ENCODE measurements at places on chromosomes 11 and 22. TPM values are rescaled to one million over a fixed set of nuclear protein-coding genes. Genes with fewer than 3 reads are reported as not detected.

GRCh38 chr11:69003866-69004367, 9.1 kb downstream of the MRGPRF start:
- H3K36me3 ChIP-seq: no peaks in the 10 kb centered on the region
- no peaks in the 10 kb centered on the region for H3K27me3 ChIP-seq
- no peak for DNase-seq
- peaks cover 17% of the 10 kb centered on the region for H3K4me1 ChIP-seq
- no peak overlapping the region for H3K27ac ChIP-seq
- H3K4me3 ChIP-seq: no peak overlapping the region

GRCh38 chr11:77207019-77207485, 79.0 kb downstream of the MYO7A start:
- no peaks in the 10 kb centered on the region for H3K4me1 ChIP-seq
- H3K27ac ChIP-seq: no peak overlapping the region
- DNase-seq: no peak
- no peak overlapping the region for H3K4me3 ChIP-seq
- no peaks in the 10 kb centered on the region for H3K27me3 ChIP-seq

DNA sequence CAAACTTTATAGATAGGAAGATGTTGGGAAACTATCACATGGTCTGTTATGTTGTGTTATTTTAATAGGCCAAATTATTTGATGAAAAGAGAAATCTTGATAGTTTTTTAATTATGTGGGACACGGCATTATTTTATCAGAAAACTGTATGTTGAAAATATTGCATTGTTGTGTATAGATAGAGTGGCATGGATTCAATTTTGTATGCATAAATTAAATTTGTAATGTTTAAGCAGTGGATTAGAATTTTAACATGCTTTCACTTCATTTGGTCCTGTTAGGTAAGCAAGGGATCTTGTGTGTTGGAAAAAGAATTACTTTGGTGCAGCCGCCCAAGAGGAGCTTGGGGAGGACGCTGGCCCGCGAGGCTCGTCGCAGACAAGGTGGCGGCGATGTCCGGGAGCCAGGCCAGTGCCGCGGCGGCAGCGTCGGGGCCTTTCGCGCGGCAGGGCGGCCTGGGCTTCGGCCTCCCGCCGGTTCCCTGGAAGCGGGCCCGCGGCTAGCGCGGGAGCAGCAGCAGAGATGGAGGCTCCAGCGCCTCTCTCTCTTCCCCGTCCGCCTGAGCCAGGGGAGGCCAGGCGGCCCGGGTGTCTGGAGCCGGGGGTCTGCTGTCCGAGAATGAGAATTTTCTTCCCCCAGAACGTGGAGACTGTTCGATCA, 82.7 kb downstream of the GGT1 start:
- H3K27ac ChIP-seq: no peak overlapping the region
- H3K4me3 ChIP-seq: no peak overlapping the region
- H3K36me3 ChIP-seq: no peaks in the 10 kb centered on the region
- no peaks in the 10 kb centered on the region for H3K27me3 ChIP-seq

DNA sequence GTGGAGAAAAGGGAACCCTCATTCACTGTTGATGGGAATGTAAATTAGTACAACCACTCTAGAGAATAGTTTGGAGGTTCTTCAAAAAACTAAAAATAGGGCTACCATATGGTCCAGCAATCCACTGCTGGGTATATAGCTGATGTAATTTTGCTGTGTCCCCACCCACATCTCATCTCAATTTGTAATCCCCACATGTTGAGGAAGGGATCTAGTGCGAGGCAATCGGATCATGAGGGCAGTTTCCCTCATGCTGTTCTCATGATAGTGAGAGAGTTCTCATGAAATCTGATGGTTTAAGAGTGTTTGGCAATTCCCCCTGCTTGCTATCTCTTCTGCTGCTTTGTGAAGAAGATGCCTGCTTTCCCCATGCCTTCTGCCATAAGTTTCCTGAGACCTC, 17.1 kb upstream of the OR52M1 start:
- no peaks in the 10 kb centered on the region for H3K4me1 ChIP-seq
- no peak overlapping the region for H3K4me3 ChIP-seq
- H3K27me3 ChIP-seq: no peaks in the 10 kb centered on the region
- H3K36me3 ChIP-seq: no peaks in the 10 kb centered on the region

- DNase-seq: peak; percentile 62
- H3K36me3 ChIP-seq: no peaks in the 10 kb centered on the region
- H3K4me1 ChIP-seq: peaks cover 8% of the 10 kb centered on the region
- H3K27me3 ChIP-seq: no peaks in the 10 kb centered on the region
- H3K27ac ChIP-seq: no peak overlapping the region
Observed at GRCh38 chr11:70421123-70421522, 22.8 kb downstream of the CTTN start.

DNA sequence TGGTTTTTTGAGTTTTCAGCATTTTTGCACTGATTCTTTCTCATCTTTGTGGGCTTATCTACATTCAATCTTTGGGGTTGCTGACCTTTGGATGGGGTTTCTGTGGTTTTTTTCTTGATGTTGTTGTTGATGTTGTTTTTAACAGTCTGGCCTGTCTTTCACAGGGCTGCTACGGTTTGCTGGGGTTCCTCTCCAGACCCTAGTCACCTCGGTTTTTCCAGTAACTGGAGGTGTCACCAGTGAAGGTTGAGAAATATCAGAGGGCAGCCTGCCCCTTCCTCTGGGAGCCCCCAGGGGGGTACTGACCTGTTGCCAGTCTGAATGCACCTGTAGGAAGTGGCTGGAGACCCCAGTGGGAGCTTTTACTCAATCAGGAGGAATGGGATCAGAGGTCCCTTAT, 365.4 kb downstream of the JRKL start:
- no peak overlapping the region for H3K27ac ChIP-seq
- no peaks in the 10 kb centered on the region for H3K36me3 ChIP-seq
- H3K27me3 ChIP-seq: no peaks in the 10 kb centered on the region
- H3K4me3 ChIP-seq: no peak overlapping the region
- DNase-seq: no peak
- no peaks in the 10 kb centered on the region for H3K4me1 ChIP-seq

- H3K36me3 ChIP-seq: no peaks in the 10 kb centered on the region
- peaks cover 14% of the 10 kb centered on the region for H3K4me1 ChIP-seq
- H3K27me3 ChIP-seq: no peaks in the 10 kb centered on the region
- H3K4me3 ChIP-seq: no peak overlapping the region
Observed at GRCh38 chr11:82792319-82792718, 58.7 kb upstream of the FAM181B start.

- DNase-seq: no peak
- no peak overlapping the region for H3K27ac ChIP-seq
- no peaks in the 10 kb centered on the region for H3K4me1 ChIP-seq
- no peaks in the 10 kb centered on the region for H3K36me3 ChIP-seq
- H3K4me3 ChIP-seq: no peak overlapping the region
- H3K27me3 ChIP-seq: no peaks in the 10 kb centered on the region
Observed at GRCh38 chr11:14746857-14747395, 103.3 kb downstream of the PDE3B start.

DNA sequence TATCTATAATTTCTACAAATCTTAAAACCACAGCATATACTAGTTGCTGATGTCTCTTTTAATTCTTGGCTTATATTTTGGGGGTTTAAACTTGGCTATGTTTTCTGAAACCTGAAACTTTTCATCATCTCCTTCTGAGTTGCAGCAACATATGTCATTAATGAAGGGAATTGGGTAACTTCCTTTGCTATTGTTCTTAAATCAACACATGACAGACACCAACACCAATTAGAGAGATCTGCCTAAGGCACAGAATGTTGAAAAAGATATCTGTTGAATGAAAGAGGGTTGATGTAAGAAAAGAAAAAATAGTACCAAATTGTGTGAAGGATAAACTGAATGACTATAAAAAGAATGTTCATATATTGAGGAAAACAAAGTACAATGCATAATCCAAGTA, 10.3 kb upstream of the GAS2 start:
- H3K27me3 ChIP-seq: no peaks in the 10 kb centered on the region
- no peak overlapping the region for H3K4me3 ChIP-seq
- H3K4me1 ChIP-seq: no peaks in the 10 kb centered on the region
- no peak for DNase-seq

GRCh38 chr11:74318241-74318932, 6.9 kb upstream of the P4HA3 start:
- no peak overlapping the region for H3K4me3 ChIP-seq
- no peak for DNase-seq
- no peaks in the 10 kb centered on the region for H3K4me1 ChIP-seq
- no peaks in the 10 kb centered on the region for H3K36me3 ChIP-seq

DNA sequence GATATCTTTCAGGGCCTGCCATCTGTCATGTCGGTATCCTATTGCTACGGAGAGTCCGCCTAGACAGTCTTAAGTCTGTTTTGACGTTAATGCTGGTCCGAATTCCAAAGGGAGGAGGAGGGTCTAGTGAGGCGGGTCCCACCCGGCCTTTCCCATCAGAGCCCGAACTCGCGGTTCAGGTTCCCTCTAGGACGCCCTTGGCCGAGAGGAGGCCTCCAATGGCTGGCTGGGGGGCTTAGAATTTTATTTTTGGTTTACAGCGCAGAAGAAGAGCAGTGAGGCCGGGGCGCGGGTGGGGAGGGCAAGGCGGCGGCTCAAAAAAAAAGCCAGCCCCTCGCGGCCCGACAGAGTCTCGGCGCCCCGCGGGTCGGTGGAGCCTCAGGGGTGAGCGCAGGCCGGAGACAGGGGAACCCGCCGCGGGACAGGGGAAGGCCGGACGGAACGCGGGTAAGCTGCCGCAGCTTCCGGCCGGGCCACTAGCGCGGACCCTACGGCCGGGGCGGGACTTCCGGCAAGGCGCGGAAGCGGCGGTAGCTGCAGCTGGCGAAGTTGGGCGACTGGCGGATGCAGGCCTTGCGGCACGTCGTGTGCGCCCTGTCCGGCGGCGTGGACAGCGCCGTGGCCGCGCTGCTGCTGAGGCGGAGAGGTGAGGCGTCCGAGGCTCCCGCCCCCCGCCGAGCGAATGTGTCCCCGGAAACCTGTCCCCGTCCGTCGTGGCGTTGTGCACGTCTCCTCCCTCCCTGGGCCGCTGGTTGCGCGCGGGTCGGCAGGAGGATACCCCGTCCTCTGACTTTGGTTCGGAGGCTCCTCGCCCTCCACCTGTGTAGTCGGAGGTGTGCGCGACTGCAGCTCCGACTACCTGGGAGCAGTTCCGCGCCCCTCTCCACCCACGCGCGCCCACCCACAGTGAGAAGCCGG, at the start of gene TRMU:
TRMU (plus strand) TSS at position 514 of the 918 bp plus-strand sequence; CDS start at position 565, 51 bp downstream.
- H3K27me3 ChIP-seq: no peaks in the 10 kb centered on the region
- DNase-seq: peak; percentile 88
- H3K4me3 ChIP-seq: peak within 1 kb of the TSS; percentile 96
- H3K4me1 ChIP-seq: peaks cover 12% of the 10 kb centered on the region
- no peaks in the 10 kb centered on the region for H3K36me3 ChIP-seq
- H3K27ac ChIP-seq: peak within 1 kb of the TSS; percentile 75

GRCh38 chr11:59173964-59174663, 2.2 kb downstream of the DTX4 start:
- no peaks in the 10 kb centered on the region for H3K27me3 ChIP-seq
- peaks cover 21% of the 10 kb centered on the region for H3K4me1 ChIP-seq
- no peaks in the 10 kb centered on the region for H3K36me3 ChIP-seq
- DNase-seq: no peak

DNA sequence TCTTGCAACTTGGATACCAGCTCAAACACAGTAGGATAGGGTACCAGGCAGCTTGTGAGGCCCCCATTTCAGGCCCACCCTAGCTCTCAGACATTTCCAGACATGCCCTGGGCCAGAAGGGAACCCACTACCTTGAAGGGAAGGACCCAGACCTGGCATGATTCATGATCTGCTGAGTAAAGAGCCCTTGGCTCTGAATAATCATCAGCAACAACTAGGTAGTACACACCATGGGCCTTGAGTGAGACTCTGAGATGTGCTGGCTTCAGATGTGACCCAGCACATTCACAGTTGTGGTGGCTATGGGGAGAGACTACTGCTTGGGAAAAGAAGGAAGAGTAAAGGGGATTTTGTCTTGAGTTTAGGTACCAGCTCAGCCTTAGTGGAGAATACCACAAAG, 23.6 kb downstream of the JRKL start:
- no peaks in the 10 kb centered on the region for H3K4me1 ChIP-seq
- H3K36me3 ChIP-seq: no peaks in the 10 kb centered on the region
- no peak for DNase-seq
- no peak overlapping the region for H3K4me3 ChIP-seq
- no peak overlapping the region for H3K27ac ChIP-seq
- no peaks in the 10 kb centered on the region for H3K27me3 ChIP-seq

- no peaks in the 10 kb centered on the region for H3K36me3 ChIP-seq
- peaks cover 14% of the 10 kb centered on the region for H3K4me1 ChIP-seq
- H3K4me3 ChIP-seq: no peak overlapping the region
- peak; percentile 34 for DNase-seq
Observed at GRCh38 chr22:22450343-22450839, 58.2 kb downstream of the ZNF280B start.

DNA sequence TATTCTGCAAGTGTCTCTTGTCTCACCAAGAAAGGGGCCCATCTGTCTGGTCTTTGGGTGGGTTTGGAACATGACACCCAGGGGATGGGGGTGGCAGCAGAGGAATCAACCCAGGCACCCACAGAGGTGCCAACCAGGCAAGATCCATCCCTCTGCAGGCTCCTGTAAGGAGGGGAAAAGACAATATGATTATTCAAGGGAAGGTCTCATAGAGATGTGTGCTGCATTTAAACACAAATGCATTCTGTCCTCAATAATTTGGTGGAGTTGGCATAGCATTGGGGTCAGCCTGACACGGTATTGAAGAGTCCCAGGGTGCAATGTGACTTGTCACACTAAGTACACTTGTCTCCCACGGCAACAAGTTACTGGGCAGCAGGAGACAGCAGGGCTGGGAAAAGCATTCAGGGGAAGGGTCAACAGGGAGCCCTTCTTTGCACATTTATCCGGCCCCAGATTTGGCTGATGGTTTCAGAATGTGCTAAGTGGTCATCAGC, 33.1 kb upstream of the SPON1 start:
- H3K27me3 ChIP-seq: no peaks in the 10 kb centered on the region
- DNase-seq: no peak
- no peak overlapping the region for H3K27ac ChIP-seq
- H3K4me3 ChIP-seq: no peak overlapping the region
- H3K4me1 ChIP-seq: peaks cover 4% of the 10 kb centered on the region

DNA sequence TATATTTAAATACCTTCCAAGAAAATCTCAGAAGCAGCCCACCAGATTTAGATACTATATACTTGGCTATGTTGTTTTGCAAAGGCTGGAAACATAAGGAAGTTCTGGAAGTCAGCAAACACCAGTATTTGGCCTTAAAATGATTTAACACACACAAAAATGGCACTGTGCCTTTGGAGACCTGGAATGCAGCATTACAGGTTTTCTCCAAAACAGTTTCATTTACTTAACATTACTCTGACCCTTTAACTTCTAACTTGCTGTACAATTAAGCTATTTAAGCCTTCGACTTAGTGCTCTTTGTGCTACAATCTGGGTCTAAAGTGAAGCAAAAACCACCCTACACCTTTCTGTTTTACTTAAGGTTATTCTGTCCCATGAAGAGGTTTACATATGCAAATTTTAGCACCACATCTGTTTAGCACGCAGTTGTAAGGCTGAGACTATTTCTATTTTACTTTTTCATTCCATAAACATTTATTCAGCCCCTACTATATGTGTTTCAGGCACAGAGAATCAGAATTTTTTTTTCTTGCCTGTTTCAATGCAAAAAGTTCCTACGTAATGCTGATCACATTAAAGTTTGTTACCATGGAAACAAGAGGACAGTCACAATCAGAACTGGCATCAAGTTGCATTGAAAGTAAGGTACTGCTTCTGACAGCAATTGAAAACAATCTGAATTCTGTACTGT, 70.3 kb downstream of the MAML2 start:
- H3K27ac ChIP-seq: no peak overlapping the region
- H3K36me3 ChIP-seq: no peaks in the 10 kb centered on the region
- no peak for DNase-seq
- H3K4me1 ChIP-seq: peaks cover 6% of the 10 kb centered on the region
- H3K27me3 ChIP-seq: no peaks in the 10 kb centered on the region

Gene MISFA
- 72.3 TPM for total RNA-seq

Gene OR52I1
- total RNA-seq: not detected

Gene SLC22A25
- not detected for total RNA-seq

Data from testis (tissue), 5 donors.